ENCODE measurements at places on chromosomes 7 and 10. TPM values are rescaled to one million over a fixed set of nuclear protein-coding genes. Genes with fewer than 3 reads are reported as not detected.

XRCC2 gene
- 22.8 TPM for total RNA-seq

GRCh38 chr7:55964261-55965099 lies at the start of gene NIPSNAP2:
NIPSNAP2 (plus strand) TSS chr7:55964585; CDS start chr7:55964610, 25 bp downstream.
- H3K4me3 ChIP-seq: peak within 1 kb of the TSS; percentile 91
- H3K27ac ChIP-seq: peak within 1 kb of the TSS; percentile 53
- H3K27me3 ChIP-seq: peaks cover 3% of the 10 kb centered on the region
- peak; percentile 72 for DNase-seq

DNA sequence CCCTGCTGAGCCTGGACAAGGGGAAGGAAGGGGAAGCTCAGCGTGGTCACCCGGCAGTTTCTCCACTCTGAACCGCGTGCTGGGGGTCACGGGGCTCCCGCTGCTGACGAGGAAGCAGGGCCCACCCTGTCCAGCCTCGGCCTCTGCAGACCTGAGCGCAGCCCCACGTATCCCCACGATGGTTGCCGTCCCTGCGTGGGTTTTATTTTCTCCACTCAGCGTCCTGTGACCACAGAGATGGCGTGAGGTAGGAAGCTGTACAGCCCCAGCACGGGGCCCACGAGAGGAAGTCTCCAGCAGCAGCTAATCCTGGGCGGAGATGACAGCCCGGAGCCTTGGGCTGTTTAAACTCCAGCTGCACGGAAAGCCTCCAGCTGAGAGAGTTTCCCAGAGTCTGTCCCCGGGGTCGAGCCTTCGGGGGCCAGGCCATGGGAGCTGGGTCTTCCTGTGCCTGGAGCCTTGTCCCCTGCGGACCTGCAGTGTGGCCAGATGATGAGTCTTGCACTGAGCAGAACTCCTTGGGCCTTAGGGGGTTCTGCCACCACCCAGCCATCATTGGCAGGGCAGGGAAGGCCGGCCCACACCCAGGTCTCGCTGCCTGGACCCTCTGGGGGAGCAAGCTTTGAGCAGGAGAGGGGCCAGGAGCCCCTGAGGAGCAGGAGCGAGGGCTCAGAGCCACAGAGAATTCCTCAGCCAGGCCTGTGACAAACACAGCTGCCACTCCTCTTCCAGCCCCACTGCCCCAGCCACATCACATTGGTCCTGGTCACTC lies 72.8 kb upstream of the FAM20C start:
- no peak overlapping the region for H3K27ac ChIP-seq
- peaks cover 7% of the 10 kb centered on the region for H3K4me1 ChIP-seq
- no peak overlapping the region for H3K4me3 ChIP-seq
- DNase-seq: no peak
- H3K27me3 ChIP-seq: no peaks in the 10 kb centered on the region

SLC4A2 gene
- 138 TPM for total RNA-seq

GRCh38 chr7:21355406-21355874 lies 72.4 kb upstream of the SP4 start:
- H3K4me1 ChIP-seq: 0 out of 2 replicates have a peak, but pooled peaks cover 2% of the 10 kb centered on the region
- no peak overlapping the region for H3K27ac ChIP-seq
- no peak overlapping the region for H3K4me3 ChIP-seq
- DNase-seq: no peak
- H3K36me3 ChIP-seq: no peaks in the 10 kb centered on the region
- no peaks in the 10 kb centered on the region for H3K27me3 ChIP-seq

GRCh38 chr7:100122067-100122466 lies 2.6 kb downstream of the CNPY4 start:
- no peak overlapping the region for H3K27ac ChIP-seq
- H3K27me3 ChIP-seq: no peaks in the 10 kb centered on the region
- H3K4me1 ChIP-seq: no peaks in the 10 kb centered on the region
- no peak for DNase-seq
- no peak overlapping the region for H3K4me3 ChIP-seq
- peaks cover 14% of the 10 kb centered on the region for H3K36me3 ChIP-seq

DNA sequence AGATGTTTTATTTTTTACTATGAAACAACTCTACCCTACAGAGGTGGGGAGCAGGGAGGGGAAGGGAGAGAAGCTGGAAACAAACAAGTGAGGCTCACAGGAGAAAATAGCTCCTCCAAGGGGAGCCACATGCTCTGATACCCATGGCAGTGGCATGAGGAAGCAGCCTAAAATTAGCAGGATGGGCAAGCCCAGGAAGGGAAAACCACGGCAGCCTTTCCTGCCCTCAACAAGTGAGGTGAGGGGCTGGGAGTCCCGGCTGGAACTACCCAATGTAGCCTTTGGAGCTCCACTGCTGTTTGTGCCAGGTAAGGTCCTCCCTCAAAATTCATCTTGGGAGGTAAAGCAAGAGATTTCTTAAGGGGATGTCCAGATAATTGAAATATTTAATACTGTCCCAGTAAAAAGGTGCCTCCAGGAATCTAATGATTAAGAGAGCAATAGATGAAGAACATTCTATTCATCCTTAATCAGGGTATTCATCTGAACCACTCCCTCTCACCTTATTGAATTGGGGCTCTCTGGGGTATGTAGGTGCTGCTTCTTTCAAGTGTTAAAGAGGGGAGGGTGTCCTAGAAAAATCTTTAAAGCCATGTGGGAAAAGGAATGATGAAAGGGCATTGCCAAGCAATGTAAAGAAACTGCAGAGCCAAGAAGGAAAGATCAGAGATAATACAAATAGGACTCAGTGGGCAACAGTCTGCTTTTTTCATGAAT lies 12.8 kb upstream of the HERC4 start:
- peaks cover 3% of the 10 kb centered on the region for H3K4me1 ChIP-seq
- no peak overlapping the region for H3K4me3 ChIP-seq
- DNase-seq: no peak
- no peaks in the 10 kb centered on the region for H3K36me3 ChIP-seq
- no peak overlapping the region for H3K27ac ChIP-seq

DNA sequence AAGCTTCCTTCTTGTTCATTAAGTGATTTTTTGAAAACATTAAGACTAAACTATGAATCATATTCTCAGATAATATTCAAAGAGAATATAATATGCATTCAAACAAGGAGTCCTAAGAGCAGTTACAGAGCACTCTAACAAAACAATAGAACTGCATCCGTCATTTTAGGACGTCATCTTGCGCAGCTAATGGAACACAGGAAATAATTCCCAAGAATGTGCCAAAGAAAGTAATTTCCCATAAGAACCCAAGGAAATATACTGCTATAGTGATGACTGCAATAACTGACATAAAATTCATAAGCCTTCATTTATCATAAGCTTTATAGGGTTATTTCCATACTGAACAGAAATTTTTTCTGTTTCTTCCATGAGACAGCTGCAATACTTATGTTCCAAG lies 28.3 kb upstream of the CASD1 start:
- no peak overlapping the region for H3K4me3 ChIP-seq
- H3K36me3 ChIP-seq: no peaks in the 10 kb centered on the region
- no peaks in the 10 kb centered on the region for H3K27me3 ChIP-seq
- H3K4me1 ChIP-seq: no peaks in the 10 kb centered on the region

NEURL1 gene
- total RNA-seq: 1.2 TPM

NEUROD6 gene
- total RNA-seq: not detected

- no peaks in the 10 kb centered on the region for H3K36me3 ChIP-seq
- DNase-seq: no peak
- no peaks in the 10 kb centered on the region for H3K4me1 ChIP-seq
- no peaks in the 10 kb centered on the region for H3K27me3 ChIP-seq
Observed at GRCh38 chr10:4780782-4781181, 45.2 kb upstream of the AKR1E2 start.

GRCh38 chr7:35865287-35865686 lies 64.4 kb downstream of the SEPTIN7 start:
- H3K27ac ChIP-seq: no peak overlapping the region
- H3K27me3 ChIP-seq: no peaks in the 10 kb centered on the region
- no peak overlapping the region for H3K4me3 ChIP-seq
- no peak for DNase-seq
- peaks cover 1% of the 10 kb centered on the region for H3K36me3 ChIP-seq
- H3K4me1 ChIP-seq: no peaks in the 10 kb centered on the region

DNA sequence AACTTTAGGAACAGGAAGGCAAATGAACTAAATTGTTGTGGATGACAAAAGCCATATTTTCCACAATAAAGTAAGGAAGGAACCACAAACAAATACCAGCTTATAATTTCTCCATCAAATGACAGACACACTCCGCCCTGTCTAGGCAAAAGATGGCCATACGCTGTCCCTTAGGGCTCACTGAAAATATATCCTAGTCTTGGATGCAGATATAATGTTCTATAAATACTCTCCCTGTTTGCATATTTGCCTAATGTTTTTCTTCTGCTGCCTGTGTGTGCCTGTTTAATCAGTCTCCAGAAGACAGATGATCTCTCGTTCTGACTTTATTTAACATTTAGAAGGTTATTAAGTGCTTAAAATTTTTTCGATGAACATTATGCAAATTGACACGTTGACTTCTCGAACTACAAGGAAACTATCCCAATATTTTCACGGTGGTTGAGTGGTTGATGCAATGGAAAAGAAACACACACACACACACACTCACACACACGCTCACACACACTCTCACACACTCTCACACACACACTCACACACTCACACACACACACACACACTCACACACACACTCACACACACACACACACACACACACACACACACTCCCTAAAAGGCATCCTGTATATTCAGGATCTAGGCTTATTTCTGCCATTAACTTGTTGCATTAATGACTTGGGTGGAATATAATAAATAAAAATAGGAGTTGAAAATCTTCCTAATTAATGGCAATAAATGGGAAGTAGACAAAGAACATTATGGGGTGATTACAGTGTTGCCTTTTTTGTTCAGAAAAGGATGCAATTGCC lies 297.1 kb downstream of the PRPF18 start:
- peak overlapping the region; percentile 96 for H3K27ac ChIP-seq
- peaks cover 8% of the 10 kb centered on the region for H3K4me1 ChIP-seq
- DNase-seq: no peak
- no peak overlapping the region for H3K4me3 ChIP-seq
- H3K36me3 ChIP-seq: no peaks in the 10 kb centered on the region

GRCh38 chr7:94450044-94450697 lies 55.5 kb downstream of the COL1A2 start:
- H3K27me3 ChIP-seq: no peaks in the 10 kb centered on the region
- no peak overlapping the region for H3K4me3 ChIP-seq
- no peak for DNase-seq
- H3K36me3 ChIP-seq: no peaks in the 10 kb centered on the region
- no peaks in the 10 kb centered on the region for H3K4me1 ChIP-seq

CYP2E1 gene
- 0.13 TPM for total RNA-seq

C10orf67 gene
- total RNA-seq: not detected

DNA sequence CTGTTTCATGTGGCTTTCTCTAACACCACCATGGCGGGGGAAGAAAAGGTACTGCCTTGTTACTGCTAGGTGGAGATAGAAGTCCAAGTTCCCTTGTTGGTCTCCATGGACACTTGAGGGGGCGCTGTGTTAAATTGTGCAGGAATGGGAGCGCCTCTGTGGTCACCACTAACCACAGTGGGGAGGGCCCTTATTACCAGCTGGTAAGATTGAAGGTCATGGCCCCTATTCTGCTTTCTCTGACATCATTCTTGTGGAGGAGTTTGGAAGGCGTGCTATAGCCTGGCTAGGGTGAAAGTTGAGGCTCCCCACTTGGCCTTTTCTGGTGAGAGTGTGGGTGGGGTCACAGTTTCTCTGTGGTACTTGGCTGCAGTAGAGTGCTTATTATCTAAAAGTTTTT lies 14.9 kb upstream of the MXI1 start:
- peak; percentile 47 for DNase-seq
- H3K27me3 ChIP-seq: no peaks in the 10 kb centered on the region
- no peaks in the 10 kb centered on the region for H3K36me3 ChIP-seq
- H3K27ac ChIP-seq: no peak overlapping the region
- H3K4me3 ChIP-seq: no peak overlapping the region

DNA sequence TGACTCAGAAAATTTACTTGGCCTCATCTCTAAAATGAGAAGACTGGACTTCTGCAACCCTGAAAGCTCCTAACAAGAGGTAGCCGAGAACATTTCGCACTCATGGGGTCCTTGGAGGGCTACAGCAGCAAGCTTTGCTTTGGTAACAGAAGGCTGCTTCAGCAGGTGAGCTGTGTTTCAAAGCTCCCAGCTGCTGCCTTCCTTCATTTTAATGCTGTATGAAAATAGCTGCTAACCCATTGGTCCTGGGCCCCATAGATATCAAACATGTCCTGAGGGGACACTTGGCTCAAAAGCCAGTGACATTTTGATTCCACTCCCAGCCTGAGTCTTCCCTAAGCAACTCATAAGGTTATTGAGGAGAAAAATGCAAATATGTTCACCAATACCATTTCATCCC lies 14.3 kb upstream of the MALSU1 start:
- no peak for DNase-seq
- no peak overlapping the region for H3K27ac ChIP-seq
- no peaks in the 10 kb centered on the region for H3K36me3 ChIP-seq
- no peaks in the 10 kb centered on the region for H3K4me1 ChIP-seq
- H3K27me3 ChIP-seq: no peaks in the 10 kb centered on the region

DNA sequence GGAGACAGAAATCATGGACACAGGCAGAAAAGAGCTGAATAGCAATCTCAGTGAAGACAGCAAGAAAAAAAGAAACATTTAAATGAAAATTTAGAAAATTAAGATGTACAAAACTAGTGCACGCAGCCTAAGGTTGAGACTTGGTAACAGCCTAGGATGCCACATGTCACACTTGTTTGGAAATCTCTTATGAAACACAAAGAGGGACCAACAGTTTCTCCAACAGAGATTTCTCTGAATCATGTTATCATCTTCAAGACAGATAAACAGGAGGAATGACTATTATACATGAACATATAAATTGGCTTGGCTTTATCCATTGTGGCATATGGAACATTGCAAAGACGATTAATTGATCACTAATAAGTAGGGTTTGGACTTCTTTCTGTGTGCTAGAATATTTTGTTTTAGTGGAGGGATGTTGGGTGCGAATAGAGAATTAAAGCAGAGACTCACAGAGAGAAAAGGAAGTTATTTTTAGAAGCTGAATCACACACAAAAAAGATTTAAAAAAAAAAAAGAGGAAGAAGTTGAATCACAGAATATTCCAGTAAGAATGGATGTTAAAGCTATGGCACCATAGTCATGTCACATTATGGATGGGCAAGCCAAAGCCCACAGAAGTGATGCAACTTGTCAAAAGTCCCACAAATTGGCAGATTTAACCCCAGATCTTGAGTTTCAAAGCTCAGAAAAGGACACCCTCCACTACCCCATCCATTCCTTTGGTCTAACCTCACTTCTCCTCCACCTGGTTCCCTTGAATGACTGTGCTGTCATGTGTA lies 91.6 kb downstream of the MYOF start:
- no peaks in the 10 kb centered on the region for H3K27me3 ChIP-seq
- H3K4me1 ChIP-seq: no peaks in the 10 kb centered on the region
- H3K27ac ChIP-seq: no peak overlapping the region
- DNase-seq: no peak
- H3K36me3 ChIP-seq: no peaks in the 10 kb centered on the region

AKR1B15 gene
- total RNA-seq: not detected

DNA sequence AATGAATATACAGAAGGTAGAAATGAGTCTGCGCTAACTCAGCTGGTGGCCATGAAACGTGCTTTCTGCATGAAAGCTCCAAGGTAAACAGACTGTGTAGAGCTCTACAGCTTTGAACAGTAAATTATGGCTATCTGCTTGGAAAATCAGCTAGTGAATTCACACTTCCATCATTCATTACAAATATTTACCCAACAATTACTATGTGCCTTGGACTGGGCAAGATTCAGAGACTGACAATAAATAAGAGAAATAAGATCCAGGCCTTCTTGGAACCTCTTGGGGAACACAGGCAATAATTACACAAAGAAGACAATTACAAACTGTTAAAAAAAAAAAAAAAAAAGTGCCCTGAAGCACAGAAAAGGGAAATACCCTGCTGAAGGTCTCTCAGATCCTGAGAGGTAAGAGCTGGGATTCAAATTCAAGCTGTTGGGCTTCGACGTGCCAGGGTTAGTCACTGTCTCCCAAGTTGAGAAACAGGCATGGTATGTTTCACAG lies 15.8 kb downstream of the TSPAN12 start:
- H3K27ac ChIP-seq: no peak overlapping the region
- DNase-seq: no peak
- no peak overlapping the region for H3K4me3 ChIP-seq
- no peaks in the 10 kb centered on the region for H3K4me1 ChIP-seq
